ENCODE measurements at places on chromosomes 13 and 19. TPM values are rescaled to one million over a fixed set of nuclear protein-coding genes. Genes with fewer than 3 reads are reported as not detected.

- DNase-seq, result no peak
Measured at GRCh38 chr13:50916701-50917184, 7.2 kb downstream of the RNASEH2B start.

DNA sequence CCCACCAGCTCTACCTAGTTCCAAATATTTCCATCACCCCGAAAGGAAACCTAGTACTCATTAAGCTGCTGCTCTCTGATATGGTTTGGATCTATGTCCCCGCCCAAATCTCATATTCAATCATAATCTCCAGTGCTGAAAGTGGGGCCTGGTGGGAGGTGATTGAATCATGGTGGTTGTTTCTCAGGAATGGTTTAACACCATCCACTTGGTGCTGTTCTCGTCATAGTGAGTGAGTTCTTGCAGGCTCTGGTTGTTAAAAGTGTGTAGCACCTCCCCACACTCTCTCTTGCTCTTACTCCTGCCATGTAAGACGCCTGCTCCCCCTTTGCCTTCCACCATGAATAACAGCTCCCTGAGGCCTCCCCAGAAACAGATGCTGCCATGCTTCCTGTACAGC lies 43.4 kb upstream of the MED4 start:
- DNase-seq, result no peak

DNA sequence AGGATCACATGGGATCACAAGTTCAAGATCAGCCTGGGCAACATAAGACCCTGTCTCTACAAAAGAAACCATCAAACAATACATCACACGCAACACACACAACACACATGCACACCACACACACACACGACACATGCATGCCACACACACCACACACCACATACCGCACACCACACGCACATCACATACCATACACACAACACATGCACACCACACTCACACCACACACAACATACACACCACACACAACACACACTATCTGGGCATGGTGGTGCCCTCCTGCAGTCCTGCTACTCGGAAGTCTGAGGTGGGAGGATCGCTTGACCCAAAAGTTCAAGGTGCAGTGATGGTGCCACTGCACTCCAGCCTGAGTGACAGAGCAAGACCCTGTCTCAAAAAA lies 198.3 kb downstream of the USP12 start:
- no peak for DNase-seq

- peak; percentile 77 for DNase-seq
Measured at GRCh38 chr19:39502640-39503417, 4.1 kb downstream of the DLL3 start.

DNA sequence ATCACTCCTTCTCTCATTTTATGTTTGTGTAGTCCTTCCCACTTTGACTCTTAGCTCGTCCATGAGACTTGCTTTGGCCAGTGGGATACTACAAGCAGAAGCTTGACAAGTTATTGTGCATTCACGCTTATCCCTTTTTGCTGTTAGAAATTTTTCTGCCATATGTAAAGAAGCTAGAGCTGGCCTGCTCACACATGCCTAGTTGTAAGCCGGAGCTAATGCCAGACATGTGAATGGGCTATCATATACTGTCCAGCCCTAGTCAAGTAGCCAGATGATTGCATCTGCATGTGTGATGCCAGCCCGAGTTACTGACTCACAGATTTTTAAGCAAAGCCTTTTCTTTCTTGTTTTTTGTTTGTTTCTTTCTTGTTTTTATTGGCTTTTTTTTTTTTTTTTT lies 460.7 kb downstream of the TDRD3 start:
- DNase-seq, result no peak

DNA sequence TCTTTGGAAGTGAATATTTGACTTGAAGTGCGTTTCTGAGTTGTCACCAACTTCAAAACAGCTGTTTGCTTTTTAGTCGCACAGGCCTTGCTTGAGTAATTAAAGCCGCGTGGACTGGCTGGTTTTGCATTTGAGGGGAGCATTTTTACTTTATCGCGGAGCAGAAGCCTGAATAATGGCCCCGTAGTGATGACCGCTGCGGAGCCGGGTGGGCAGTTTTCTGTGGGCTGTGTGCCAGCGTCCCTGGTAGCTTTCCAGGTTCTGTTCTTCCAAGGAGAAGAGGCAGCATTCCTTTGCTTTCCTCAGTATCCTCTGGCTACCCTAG lies 1.1 kb downstream of the NAA16 start:
- no peak for DNase-seq

DNA sequence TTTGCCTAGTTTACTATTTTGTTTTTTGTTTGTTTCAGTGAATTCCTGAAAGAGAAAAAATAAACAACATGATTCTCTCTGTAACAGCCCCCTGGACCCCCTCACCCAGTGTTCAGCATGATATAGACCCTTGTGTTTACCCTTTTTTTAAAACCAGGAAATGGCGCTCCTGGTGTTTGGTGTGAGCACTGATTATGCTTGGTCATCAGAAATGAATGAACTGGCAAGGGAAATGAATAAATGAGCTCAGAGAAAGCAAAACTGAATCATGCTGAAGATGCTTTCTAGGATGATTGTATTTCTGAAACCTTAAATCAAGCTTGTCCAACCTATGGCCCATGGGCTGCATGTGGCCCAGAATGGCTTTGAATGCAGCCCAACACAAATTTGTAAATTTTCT lies 22.1 kb downstream of the WASF3 start:
- DNase-seq, result no peak

FFAR1 gene
- not detected for total RNA-seq

DNA sequence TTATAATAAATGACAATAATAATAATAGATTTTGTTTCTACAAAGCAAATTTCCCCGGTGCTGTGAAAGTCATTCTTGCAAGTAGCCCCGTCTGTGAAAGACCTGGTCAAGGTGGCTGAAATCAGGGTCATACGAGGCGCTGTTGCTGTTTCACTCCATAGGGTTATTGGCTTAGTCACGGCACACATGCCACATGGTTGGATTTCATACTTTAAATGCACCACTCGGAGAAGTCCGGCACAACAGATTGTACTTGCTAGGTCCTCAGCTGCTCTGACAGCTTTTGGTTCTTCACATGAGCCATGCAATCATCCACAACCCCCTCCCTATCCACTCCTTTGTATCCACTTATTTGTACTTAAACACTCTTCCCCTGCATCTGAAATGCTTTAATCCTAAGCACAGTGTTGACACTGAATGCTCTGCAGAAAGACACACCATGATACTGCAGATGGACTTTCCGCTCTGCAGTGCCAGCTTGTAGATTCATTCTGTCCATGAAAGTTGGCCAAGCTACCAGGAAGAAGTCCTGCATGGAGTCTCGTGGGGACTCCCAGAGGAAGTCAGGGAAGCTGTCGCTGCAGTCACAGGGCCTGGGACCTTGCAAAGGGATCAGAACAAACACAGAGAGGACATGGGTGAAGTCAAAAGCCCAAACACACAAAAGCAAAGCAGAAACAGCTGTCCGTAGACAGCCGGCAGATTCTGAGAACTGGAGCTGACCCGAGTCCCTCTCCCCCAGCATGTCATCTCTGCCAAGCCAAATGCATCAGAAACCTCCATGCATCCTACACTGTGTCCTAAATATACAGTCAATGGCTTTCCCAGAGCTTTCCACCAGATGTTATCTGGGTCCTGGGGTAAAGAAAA lies 124.6 kb downstream of the COL4A2 start:
- no peak for DNase-seq

- DNase-seq, result no peak
Measured at GRCh38 chr19:17441241-17442021, 7.0 kb downstream of the TMEM221 start.

GRCh38 chr13:58655086-58655485 lies 1023.5 kb downstream of the PCDH17 start:
- DNase-seq, result no peak

GRCh38 chr13:43140985-43141384 lies 117.6 kb downstream of the DNAJC15 start:
- DNase-seq, result no peak

DNA sequence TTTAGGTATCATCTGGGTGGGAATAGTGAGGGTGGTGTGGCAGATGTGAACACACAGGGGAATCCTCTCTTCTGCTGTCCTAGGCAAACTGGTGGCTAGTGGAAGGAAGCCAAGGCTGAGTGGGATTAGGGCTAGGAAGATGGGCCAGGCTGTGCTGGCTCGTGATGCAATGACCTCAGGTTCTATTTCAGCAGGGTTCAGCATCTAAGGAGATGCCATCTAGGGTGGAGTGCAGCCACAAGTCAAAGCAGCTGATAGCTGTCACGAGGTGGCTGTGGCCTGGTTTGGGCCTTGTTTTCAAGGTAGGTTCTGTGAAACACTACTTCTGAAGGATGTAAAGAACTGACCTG lies 21.6 kb downstream of the ARL11 start:
- DNase-seq, result no peak

DNA sequence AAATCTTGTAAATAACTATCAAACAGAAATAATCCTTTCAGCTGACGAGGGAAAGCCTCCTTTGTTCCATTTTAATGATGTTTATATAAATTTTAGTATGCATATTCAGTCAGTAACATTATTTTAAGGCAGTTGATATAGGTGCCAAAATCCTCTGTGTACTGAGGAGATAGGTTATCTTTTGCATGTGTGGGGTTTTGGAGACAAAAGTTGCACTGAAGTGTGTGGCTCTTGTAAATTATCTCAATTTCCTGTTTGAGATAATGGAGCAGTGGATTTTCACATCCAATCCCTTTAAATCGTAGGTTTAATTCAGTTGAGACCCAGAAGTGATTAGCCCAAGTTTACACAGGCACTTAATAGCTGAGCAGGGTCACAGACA lies 106.6 kb downstream of the RGCC start:
- no peak for DNase-seq

SRRM5 gene
- total RNA-seq, result 0.16 TPM

ANGPTL8 gene
- 0.87 TPM for total RNA-seq

SIGLEC11 gene
- 0.60 TPM for total RNA-seq

- DNase-seq, result no peak
Measured at GRCh38 chr13:98427331-98427995, 149.4 kb downstream of the STK24 start.

DNA sequence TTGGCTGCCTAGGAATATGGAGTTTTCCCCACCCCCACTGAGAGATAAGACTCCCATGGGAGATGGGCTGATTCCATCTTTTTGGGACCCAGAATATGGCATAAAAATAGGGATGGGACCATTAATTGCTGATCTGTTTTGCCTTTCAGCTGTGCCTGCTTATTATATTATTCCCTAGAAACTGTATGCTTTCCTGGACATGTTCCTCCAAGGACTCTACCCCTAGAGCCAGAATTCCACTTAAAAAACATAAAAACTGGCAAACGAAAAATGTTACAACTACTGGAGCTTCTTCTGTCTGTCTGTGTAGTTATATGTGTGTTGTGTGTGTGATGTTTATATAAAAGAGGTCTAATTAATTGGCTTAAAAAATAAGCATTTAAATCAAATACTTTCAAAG lies 159.9 kb upstream of the PRR20A start:
- DNase-seq, result no peak

DNA sequence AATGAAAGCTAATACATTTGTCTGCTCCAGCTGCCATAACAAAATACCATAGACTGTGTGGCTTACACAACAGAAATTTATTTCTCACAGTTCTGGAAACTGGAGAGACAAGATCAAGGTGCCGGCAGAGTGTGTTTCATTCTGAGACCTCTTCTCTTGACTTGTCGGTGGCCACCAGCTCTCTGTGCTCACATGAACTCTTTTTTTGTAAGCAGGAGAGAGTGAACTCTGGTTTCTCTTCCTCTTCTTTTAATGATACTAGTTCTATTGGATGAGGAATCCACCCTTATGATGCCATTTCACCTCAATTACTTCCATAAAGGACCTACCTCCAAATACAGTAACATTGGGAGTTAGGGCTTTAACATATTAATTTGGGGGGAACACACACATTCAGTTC lies 11.7 kb downstream of the KCTD12 start:
- DNase-seq, result no peak

TOMM40 gene
- 45.3 TPM for total RNA-seq

LGI4 gene
- 10.0 TPM for total RNA-seq

Measured in Right ventricle myocardium inferior (tissue), 1 donor.